ENCODE measurements at places on chromosomes 12 and 14.

DNA sequence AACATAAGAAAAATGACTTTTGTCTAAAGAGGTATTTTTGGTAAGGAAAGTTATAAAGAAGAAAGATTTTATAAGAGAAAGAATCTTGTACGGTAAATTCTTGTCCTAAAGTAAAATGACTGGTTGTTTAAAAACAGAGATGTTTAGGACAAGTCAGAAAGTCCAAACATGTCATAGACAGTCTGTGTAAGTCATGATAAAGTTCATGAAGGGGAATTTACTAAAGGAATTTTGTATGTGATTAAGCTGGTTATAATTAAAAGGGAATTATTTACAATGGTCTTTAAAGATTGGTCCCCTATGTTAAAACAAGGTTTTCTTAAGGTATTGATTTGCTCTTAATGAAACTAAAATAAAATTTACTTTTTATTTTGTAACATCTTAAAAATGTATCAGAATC lies 269.4 kb upstream of the CCDC196 start:
- no peak for DNase-seq

GRCh38 chr12:26044592-26044991 lies 80.2 kb downstream of the BHLHE41 start:
- DNase-seq, result no peak

GRCh38 chr14:74299061-74299545 lies 3.6 kb downstream of the ABCD4 start:
- DNase-seq, result no peak

DNA sequence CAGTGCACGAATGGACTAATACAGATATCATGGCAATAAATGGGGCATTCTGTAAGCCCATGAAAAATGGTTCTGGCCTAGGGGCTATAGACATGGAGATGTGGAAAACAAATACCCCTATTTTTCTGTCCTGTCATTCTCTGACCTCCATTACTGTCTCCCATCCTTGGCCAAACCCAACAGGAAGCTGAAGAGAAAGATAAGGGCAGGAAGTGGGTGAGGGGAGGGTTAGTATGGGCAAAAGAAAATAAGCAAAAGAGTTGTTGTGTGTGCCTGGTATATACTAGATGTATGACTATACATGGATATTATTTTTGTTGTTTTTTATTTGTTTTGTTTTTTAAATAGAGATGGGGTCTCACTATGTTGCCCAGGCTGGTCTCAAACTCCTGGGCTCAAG lies 339.3 kb downstream of the PCNX1 start:
- no peak for DNase-seq

GRCh38 chr14:89549381-89550125 lies 132.5 kb upstream of the FOXN3 start:
- no peak for DNase-seq

- DNase-seq, result peak; percentile 89
Measured at GRCh38 chr12:27966870-27967269, 5.7 kb downstream of the PTHLH start.

DNA sequence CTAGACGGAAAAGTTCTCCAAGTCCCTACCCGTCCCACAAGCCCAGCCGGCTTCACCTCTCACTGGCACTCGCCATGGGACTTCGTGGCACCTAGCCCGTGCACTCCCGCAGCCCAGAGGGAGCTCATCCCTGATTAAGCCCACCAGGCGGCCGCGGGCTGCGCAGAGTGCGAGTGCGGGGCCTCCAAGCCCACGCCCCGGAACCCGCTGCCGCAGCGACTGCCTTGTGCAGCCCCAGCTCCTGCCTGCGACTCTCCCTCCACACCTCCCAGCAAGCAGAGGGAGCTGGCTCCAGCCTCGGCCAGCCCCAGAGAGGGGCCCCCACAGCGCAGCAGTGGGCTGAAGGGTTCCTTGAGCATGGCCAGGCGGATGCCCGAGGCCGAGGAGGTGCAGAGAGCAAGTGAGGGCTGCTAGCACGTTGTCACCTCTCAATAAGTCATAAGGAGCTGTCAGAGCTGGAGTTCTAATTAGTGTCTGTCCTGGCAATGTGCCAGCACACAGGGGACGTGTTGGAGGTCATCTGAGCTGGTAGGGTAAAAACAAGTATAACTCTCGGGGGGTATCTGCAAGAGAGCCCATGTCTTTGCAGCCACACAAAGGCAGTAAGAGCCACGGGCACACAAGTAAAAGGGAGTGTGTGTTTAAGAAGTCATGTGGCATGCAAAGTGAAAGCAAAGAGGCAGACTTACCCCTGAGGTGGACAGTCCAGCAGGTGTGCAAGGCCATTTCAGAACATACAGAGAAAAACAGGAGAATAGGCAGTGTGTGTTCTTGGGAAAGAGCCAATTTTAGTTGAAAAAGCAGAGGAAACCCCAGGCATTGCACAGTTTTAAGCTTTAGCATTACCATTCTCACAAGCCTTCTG lies 27.1 kb upstream of the TMTC2 start:
- DNase-seq, result no peak

- DNase-seq, result no peak
Measured at GRCh38 chr14:104239861-104240301, 101.5 kb downstream of the KIF26A start.

DNA sequence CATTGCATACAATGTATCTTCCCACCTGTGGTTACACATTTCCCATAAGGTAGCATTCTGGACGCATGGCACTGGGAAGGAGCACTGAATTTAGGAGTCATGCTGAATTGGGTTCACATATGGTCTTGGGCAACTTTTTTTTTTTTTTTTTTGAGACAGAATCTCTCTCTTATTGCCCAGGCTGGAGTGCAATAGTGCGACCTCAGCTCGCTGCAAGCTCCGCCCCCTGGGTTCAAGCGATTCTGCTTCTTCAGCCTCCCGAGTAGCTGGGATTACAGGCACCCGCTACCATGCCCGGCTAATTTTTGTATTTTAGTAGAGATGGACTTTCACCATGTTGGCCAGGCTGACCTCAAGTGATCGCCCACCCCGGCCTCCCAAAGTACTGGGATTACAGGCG lies 13.3 kb downstream of the DIP2B start:
- no peak for DNase-seq

DNA sequence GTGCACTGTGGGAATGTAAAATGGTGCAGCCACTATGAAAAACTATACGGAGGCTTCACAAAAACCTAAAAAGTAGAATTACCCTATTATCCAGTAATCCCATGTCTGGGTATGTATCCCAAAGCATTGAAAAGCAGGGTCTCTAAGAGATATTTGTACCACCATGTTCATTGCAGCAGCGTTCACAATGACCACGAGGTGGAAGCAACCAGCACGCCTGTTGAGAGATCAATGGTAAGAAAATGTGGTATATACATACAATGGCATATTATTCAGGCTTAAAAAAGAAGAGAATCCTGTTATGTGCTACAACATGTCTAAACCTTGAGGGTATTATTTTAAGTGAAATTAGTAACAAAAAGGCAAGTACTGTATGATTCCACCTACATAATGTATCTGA lies 910 bp upstream of the NOPCHAP1 start:
- DNase-seq, result no peak

- no peak for DNase-seq
Measured at GRCh38 chr12:56599797-56600196, 30.3 kb downstream of the BAZ2A start.

DNA sequence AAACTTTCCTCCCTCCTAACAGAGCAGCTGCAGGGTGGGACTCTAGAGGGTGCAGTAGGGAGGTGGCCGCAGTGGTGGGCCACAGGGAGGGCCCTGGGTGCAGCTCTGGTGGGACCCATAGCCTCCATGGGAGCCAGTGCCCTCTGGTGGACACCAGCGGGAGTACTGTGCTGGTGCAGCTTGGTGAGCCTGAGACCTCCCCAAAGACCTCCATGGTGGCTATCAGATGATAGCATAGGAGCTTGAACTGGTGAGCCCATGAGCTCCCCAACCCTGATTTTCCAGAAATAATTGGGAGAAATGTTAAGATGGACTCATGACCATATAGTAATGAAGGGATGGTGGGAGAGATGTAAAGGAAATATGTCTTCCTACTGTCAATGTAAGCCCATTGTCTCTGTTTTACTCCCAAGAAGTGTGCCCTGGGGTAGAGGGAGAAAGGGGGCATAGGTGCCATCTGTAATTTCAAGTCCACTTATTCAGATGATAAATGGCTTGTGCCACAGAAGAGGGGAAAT lies 98.7 kb downstream of the GAS2L3 start:
- DNase-seq, result no peak

DNA sequence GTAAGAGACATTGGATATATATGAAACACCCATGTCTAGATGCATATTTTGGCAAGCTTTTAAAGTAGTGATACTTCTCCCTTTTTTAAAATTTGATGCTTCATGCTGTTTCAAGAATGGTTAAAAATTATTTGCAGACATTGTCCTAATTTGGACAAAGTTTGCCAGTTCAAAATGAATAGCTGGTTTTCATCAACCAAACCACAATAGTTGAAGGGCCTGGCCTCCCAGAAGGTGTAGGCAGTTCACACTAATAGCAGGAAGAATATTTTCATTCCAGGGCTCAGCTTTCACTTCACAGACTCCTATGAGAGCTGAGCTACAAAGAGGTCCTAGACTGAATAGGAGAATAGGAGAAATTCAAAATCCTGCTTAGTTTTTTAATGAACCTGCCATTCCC lies 78.7 kb downstream of the STXBP6 start:
- no peak for DNase-seq

- peak; percentile 29 for DNase-seq
Measured at GRCh38 chr14:91755570-91756295, 23.8 kb upstream of the CATSPERB start.

DNA sequence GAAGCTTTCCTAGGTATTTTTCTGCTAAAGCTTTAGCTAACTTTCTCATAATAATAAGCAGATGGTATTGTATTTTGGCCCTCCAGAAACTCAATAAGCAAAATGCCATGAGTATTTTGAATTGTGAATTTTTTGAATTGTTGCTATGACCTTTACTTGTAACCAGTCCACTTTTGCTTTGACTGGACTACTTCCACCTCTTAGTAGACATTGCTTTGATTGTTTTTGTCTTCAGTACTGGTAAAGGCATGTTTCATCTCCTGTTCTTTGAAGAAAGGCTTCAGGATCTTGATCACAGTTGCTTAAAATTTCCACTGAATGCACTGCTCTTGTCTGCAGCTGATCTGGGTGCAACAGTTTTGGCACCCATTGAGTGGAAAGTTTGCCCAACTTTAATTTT lies 102.3 kb downstream of the TRMT5 start:
- no peak for DNase-seq

DNA sequence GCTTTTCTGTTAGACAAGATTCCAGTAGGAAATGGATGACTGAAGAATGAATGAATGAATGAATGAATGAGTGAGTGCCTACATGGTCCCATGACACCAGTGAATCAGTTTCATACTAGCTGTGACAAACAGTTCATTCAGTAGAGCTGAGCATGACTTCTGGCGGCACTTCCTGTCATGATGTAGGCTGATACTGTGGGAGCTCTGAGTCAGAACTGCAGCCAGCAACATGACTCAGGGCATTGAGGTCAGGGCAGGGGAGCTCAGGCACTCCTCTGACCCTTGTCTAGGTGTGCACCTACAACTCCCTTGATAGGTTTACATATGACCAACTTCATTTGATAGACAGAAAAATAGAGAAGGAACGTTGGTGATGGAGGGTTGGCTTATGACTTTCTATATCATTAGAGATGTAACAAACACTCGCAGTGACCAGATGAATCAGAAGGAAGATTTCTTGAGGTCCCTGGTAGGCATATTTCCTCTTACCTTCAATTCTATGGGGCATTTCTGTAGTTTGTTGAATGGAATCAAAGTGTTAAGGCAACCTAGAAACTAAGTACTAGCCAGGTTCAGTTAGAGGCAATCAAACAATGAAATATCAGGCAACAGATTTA lies 139.3 kb upstream of the ARHGAP5 start:
- DNase-seq, result peak; percentile 74

GRCh38 chr12:130711756-130712155 lies 4.3 kb downstream of the RIMBP2 start:
- DNase-seq, result no peak

- no peak for DNase-seq
Measured at GRCh38 chr14:63241096-63241495, 36.9 kb downstream of the RHOJ start.

GRCh38 chr14:95943699-95944098 lies 67.1 kb downstream of the TUNAR start:
- no peak for DNase-seq

- DNase-seq, result no peak
Measured at GRCh38 chr14:101222362-101223070, 319.0 kb upstream of the RTL1 start.

GRCh38 chr14:52346778-52347177 lies 32.7 kb downstream of the PTGER2 start:
- no peak for DNase-seq

DNA sequence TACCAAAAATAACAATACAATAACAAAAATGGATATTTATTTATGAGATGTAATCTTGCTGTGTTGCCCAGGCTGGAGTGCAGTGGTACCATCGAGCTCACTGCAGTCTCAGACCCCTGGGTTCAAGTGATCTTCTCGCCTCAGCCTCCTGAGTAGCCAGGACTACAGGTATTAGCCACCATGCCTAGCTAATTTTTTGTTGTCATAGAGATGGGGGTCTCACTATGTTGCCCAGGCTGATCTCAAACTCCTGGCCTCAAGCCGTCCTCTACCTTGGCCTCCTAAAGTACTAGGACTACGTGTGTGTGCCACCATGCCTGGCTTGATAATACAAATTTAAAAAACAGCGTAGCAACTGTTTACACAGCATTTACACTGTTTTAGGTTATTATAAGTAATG lies 23.1 kb downstream of the ARHGAP5 start:
- no peak for DNase-seq

- no peak for DNase-seq
Measured at GRCh38 chr12:122844366-122844971, 9.2 kb downstream of the HIP1R start.

- DNase-seq, result peak; percentile 29
Measured at GRCh38 chr12:39300799-39301198, 142.1 kb downstream of the KIF21A start.

DNA sequence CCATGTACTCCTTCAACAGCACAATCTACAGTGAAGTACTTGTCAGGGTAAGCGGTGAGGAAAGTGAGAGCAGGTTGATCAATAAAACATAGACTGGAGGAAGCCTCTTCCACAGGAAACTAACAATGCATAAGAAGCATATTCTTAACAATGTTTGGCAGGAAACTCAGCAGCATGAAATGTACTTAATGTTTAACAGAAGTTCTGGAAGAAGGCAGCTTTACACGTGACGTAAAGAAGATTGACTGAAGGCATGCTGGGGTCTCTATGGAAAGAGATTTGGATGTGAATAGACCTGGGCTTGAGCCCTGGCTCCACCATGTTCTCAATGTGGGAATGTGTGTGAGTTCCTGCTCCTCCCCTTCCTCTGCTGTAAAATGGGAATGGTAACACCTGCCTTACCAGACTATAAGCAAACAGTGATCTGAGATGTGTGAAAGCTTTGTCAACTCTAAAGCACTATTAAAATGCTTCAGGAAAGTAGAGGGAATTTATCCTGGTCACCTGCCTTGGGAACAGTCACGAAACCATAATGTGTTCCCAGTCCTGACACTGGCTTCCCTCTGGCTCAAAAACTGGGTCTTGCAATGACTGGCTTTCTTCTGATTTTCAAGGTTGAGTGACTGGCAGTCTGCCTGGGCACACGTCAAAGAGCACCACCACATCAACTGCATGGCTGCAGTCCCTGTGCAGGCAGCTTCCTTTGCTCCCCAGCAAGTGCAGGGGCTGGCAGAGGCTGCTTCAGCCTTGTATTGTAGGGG lies 384.6 kb downstream of the APAF1 start:
- DNase-seq, result no peak
